ENCODE measurements at places on chromosomes 1 and 21.

- no peak for DNase-seq
Observed at GRCh38 chr21:15947677-15948076, 217.9 kb downstream of the USP25 start.

GRCh38 chr1:163038928-163039706 is 30.0 kb upstream of the RGS4 start:
- no peak for DNase-seq

GRCh38 chr1:151364996-151365395 is 7.5 kb downstream of the SELENBP1 start:
- no peak for DNase-seq

GRCh38 chr1:27018316-27018715 is 5.7 kb upstream of the TENT5B start:
- no peak for DNase-seq

- no peak for DNase-seq
Observed at GRCh38 chr1:60877376-60877775, 205.0 kb upstream of the NFIA start.

- no peak for DNase-seq
Observed at GRCh38 chr1:41981796-41982195, 63.1 kb upstream of the HIVEP3 start.

GRCh38 chr1:1540818-1541628 is 599 bp upstream of the TMEM240 start:
- DNase-seq: no peak

GRCh38 chr1:38092256-38092655 is 45.7 kb upstream of the POU3F1 start:
- no peak for DNase-seq

- DNase-seq: no peak
Observed at GRCh38 chr1:244099258-244099930, 48.3 kb downstream of the ZBTB18 start.

- DNase-seq: no peak
Observed at GRCh38 chr21:36661511-36662309, 37.2 kb upstream of the SIM2 start.

DNA sequence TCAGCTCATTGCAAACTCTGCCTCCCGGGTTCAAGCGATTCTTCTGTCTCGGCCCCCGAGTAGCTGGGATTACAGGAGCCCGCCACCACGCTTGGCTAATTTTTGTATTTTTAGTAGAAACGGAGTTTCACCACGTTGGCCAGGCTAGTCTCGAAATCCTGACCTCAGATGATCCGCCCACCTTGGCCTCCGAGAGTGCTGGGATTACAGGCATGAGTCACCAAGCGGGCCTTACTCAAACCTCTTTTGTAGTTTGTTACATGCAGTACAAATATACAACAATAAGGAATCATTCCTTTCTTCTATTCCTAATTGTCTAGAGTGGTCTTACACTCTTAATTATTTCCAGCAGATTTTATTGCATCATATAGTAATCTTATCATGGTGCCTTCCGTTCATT is 16.6 kb downstream of the SPATA17 start:
- DNase-seq: no peak

DNA sequence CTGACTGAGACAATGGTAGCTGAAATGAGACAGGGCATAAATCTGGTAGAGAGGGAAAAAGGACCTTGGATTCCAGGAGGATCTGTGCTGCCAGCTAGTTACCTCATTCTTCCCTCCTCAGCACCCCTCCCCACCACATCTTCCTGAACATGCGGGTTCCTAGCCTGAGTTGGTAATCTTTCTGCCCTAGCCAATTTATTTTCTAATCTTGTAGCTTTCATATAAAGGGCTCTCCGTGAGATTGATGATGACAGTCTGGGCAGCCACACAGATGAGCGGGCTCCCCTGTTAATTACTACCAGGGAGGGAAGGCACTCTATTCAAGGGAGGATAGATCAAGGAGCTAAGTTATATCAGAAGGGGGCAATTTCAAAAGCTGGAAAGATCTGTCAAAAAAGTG is 20.2 kb downstream of the ARHGEF11 start:
- DNase-seq: no peak

DNA sequence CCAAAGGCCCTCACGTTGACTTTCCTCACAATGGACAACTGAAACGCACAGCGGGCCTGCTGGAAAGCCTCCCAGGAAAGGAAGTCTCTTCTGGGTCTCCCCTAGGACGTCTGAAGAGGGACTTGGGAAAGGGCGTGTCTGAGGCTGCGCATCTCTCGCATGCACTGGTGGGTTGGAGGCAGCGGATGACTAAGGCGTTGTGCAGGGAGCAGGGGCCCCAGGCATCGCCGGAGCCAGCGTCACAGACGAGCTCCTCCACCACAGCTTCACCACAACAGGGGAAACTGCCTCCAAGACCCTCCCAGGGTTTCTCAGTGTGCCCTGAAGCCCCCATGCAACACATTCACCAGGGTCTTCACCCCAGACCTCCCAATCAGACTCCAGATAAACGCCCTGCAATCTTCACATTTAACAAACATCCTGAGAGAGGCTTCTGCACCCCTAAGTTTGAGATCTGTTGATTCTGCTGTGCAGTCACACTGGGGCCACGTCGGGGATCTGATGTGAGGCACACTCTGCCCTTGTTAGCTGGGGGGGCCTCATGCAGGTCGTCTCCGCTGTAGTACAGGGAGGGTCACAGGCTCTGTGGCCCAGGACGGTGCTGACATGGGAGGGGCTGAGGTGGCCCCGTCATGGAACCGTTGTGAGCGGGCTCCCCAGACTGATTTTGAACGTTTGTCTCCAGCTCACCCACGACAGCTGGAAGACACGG is 7.0 kb upstream of the TFF1 start:
- DNase-seq: peak; percentile 8

GRCh38 chr1:245903851-245904250 is 603.2 kb downstream of the SMYD3 start:
- no peak for DNase-seq

GRCh38 chr1:171793636-171794035 is 12.2 kb downstream of the METTL13 start:
- no peak for DNase-seq

GRCh38 chr1:177077006-177077405 is 87.5 kb downstream of the ASTN1 start:
- no peak for DNase-seq

DNA sequence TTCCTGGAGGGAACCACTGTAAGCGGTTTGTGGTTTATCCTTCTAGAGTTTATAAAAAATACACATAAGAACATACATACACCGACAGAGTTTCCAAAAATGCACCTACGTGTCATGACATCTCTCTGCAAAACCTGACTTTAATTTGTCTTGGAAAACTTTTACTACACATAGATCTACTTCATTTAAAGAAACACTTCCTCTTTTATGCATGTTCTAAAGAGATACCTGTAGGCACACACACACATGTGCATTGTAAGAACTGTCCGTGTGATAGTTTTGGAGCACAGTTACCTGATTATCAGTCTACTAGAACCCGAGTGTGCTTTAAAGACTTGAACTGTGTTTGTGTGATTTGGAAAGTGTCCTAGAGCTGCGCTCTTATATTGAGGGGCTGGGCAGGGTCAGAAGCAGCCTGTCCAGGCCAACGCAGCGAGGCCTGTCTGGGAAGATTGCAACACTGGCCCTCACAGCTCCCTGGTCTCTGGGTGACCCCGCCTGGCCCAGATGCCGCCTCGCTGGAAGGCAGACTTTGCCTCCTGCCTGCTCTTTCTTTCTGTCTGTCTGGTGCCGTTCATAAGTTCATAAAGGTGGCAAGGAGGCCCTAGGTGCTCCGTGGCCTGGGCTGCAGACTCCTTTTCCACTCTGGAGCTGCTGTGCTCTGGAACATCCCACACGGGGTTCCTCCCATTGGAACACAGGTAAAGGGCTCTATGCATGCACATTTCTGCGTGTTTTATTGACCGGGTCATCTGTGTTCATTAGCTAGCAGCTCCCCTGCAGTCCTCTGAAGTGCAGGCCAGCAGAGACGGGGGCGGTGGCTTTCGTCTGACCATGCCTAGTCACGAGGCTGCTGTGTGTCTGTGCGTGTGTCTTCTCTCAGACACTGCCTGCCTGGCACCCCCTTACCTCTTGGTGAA is 46.3 kb downstream of the AGPAT3 start:
- no peak for DNase-seq

GRCh38 chr1:10918531-10918930 is 93.9 kb upstream of the TARDBP start:
- no peak for DNase-seq

GRCh38 chr1:105373681-105374080 is 1624.0 kb downstream of the AMY1C start:
- DNase-seq: no peak

DNA sequence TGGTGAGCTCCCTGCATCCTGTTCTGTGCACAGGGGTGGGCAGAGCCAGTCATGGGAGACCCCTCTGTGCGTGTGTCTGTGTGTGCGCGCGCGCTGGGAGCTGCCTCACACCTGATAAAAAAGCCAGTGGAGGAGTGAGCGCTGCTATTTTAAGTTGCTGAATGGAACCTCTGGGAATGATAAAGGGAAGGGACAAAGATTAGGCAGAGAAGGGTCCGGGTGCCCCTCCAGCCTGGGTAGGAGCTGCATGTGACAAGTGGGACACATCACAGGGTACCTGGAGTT is 847 bp downstream of the ADORA1 start:
- DNase-seq: no peak

DNA sequence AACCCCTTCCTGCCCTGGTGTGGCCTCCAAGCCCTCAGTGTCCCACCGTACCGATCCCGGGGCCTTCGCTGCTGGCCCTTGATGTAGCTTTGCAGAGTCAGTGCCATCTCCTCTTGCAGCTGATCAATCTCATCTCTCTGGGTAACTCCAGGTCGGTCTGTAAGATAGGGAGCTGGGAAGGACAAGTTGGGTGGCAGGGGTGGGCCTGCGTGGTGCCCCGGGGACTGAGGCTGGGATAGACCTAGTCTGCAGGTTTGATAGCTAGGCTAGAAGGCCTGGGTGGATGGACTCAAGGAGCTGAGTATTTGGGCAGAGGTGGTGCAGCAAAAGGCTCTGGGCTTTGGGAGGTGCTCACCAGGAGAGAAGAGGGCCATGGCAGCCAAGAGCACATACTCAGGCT is 4.9 kb downstream of the TOMM40L start:
- no peak for DNase-seq

GRCh38 chr1:11693024-11693590 is 1.6 kb downstream of the DRAXIN start:
- DNase-seq: peak; percentile 24

- DNase-seq: no peak
Observed at GRCh38 chr21:38236232-38236631, 20.6 kb upstream of the KCNJ15 start.

DNA sequence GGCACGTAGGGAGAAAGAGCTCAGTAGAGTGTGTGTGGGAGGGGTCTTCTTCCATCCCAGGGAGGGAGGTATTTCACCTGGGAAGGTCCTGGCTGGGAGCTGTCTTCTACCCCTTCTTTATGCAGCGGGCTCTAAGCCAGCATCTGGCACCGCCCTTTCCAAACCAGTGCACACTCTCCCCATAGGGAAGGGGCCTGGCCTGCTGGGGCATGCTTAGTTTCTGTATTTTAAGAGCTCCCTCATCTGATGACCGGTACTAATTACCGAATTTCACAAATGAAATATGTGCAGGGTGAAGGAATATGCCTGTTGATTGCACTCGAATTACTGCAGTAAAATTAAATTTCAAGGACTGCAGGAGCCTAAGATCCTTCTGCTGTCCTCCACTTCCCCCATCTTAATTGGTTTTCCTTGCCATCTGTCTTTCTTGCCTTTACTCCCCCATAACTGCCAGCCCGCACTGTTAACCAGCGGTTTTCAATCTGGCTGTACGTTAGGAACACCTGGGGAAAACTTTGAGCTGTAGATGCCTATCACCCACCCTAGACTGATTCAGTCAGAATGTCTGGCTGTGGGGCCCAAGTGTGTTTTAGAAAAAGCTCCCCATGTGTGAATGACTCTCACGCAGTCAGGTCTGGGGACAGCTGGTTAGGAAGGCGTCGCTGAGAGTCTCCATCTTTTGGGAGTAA is 20.1 kb downstream of the GALNT2 start:
- no peak for DNase-seq

GRCh38 chr1:119288751-119289150 is 79.8 kb upstream of the HAO2 start:
- no peak for DNase-seq

- DNase-seq: no peak
Observed at GRCh38 chr1:116571215-116571919, 541 bp upstream of the CD58 start.

- no peak for DNase-seq
Observed at GRCh38 chr1:201999625-202000238, 10.7 kb upstream of the ELF3 start.

DNA sequence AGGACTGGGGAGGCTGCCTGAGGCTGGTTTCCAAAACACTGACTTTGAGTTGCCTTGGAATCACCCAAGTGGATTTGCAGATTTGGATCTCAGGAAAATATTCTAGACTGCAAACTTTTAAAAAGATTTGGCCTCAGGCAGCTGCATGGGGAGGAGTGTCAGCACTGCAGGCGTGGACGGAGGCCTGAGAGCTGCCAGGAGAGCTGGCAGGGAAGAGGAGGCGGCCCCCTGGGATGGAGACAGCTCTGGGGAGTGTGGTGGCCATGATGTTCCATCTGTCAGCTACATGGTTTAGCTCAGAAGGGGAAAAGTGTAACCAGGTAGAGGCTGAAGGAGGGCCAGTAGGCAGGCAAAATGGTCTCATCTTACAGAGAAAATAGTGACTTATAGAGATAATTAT is 72.1 kb downstream of the VPS26C start:
- no peak for DNase-seq

DNA sequence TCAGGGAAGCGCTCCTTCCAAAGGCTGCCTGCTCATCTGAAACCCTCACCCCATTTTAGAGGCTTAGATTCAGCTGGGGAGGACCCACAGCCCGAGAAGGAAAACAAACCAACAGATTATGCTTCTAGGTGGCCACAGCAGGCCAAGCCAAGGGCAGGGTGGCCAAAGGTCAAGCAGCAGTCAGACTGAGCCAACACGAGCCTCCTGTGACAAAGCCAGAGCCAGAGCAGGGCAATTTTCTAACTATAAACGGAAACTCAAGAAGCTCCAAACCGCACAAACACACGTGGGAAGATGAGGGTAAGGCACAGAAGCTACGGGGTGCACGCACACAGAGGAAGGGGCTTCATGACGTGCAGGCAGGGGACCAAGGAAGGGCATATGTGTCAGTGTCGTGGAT is 64.1 kb downstream of the PLEKHA6 start:
- DNase-seq: no peak

GRCh38 chr1:48013270-48013669 is 16.1 kb upstream of the TRABD2B start:
- DNase-seq: no peak

DNA sequence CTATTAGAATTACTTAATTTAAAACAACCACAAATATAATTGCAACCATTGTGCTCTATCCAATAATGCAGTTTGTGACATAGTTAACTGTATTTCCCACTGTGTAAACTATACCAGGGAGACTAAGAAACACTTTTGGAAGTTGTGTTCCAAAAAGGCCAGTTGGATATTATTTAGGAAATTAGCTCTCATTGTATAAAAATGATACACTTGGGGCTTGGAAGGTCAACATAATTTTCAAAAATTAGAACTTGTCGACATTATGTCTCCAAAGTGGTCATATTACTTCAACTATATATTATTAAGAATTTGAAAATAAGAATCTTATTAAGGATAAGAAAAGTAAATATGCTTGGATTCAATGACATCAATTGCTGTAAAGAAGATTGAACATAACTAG is 876.6 kb downstream of the MRPL39 start:
- no peak for DNase-seq

All from activated CD4-positive, alpha-beta T cell treated with anti-CD3 and anti-CD28 coated beads for 4 hours (primary cell).